Skeletal muscle cell (primary cell): ENCODE measurements at places on chromosomes 16 and 17.
A peak's percentile ranks its signal among the peaks of the same experiment; 100 is the strongest.

GRCh38 chr17:68431661-68432071 lies 25.6 kb downstream of the WIPI1 start:
- no peak for DNase-seq

DNA sequence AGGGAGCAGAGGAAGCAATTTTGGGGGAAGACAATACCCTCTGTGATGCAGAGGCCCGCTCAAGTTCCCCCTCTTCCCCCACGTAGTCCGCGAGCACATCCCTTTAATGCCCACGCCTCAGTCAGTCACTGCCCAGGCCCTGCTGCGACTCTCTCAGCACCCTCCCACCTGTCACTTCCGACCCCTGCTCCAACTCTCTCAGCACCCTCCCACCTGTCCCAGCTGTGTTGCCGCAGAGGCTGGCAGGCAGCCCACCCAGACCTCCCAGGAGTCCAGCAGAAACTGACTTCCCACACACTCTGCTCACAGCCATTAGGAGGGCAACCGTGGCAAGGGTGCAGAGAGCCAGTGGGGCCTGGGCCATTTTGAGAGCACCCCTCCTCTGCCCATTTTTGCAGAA lies 92.7 kb downstream of the WSCD1 start:
- no peak for DNase-seq

DNA sequence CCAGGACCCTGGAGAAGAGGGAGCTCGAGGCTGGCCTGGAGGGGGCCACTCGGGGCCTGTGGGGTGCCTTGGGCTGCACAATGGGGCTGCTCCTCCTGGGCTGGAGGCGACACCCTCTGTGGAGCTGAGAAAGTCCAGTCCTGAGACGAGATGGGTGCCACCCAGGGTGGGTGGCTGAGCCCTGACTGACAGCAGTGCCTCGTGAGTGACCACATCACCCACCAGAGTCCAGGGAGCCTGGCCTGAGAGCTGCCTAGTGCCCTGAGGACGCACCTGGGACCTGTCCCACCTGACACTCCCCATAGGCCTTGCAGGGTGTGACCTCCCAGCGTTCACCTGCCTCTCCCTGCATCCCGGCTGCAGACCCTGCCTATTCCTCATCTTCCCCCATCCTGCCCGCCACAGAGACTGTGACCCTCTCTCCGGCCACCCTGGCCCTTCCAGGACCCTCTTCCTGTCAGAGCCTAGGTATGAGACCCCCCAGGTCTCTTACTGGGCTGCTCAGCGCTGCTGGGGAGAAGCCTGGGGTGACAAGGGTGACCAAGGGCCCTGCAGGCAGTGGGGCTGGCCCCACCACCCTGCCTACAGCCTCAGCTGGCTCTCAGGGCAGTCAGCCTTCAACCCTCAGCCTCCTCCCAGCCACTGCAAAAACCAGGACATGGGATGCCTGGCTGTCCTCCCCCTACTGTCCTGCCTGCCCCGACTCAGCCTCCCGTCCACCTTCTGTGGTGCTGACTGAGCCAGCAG lies 41.2 kb downstream of the TNFRSF13B start:
- DNase-seq: no peak

DNA sequence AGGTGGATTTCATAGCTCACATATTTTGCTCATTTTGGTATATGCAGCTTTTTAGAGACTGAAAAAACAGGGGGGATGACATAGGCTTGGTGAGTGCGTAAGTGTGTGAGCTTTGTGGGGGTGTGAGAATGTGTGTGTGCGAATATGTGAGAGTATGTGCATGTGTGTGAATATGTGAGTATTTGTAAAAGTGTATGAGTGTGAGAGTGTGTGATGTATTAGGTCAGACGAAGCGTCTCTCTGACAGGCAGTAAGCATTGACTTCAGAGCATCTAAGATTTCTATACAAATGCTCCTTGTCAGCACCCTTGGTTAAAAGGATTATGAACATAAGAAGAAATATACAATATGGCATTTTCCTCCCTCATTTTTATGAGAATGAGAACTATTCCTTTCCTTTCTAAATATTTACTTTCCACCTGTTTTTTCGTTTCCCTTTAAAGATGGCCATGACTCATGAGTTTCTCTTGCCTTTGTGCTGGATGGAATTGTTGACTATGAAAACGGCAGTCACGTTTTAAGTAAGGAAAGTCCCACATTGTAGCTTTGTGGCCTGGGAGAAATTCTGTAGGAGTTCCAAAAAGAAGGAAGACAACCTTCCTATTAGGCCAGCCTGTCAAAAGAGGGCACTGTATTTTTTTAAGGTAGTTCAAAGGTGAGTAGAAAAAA lies 276.4 kb downstream of the FOXL1 start:
- no peak for DNase-seq

GRCh38 chr17:81483085-81483861 lies 29.3 kb downstream of the ACTG1 start:
- DNase-seq: no peak

DNA sequence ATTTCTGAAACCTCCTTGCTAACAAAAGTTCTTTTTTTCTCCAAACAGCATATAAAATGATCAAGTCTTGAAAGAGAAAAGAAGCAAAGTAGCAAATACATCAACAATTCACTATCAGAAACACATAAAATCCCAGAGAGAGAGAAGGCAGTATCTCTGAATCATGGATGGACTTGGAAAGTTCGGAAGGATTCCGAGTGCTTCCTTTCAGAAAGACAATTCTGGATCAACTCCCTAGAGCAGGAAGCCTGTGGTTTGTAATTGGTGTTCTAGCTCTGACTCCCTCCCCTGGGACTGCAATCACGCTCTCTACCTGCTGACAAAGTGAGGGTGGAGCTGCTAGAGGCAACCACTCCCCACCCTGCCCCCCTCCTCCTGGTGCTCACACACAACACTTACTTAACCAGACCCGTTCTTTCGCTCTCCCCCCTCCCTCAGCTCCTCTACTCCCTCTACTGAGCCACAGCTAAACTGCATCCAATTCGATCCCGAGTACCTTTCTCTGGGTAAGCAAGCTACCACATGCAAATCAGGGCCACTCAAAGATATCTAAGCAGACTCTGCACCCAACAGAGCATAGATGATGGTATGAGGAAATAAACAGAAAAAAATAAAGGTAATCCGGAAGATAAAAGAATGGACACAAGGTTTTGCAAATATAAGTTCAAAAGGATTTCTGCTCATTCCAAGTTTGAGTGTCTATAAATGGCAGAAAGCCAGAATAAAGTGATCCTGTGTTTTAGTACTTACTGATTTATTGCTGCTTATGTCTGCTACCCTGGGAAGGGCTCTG lies at the start of gene RNF43:
Gene RNF43, minus strand, starts transcription at position 235 of the 793 bp plus-strand sequence. CDS start 1,957 bp downstream, outside the sequence.
- DNase-seq: peak; percentile 24

DNA sequence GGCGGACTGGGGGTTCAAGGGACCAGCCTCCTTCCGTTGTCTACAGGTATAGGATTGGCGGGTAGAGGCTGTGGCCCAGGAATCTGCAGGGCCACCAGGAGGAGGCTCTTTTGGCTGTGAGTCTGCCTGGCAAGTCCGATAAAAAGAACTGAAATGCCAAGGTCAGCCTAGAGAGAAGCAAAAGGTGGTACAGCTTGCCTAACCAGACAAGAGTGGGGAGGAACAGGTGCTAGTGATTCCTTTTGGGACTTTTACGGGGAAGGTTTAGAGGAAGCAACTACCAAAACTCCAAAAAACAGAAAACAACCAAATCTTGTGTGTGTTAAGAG lies 5.6 kb upstream of the EVPL start:
- no peak for DNase-seq

DNA sequence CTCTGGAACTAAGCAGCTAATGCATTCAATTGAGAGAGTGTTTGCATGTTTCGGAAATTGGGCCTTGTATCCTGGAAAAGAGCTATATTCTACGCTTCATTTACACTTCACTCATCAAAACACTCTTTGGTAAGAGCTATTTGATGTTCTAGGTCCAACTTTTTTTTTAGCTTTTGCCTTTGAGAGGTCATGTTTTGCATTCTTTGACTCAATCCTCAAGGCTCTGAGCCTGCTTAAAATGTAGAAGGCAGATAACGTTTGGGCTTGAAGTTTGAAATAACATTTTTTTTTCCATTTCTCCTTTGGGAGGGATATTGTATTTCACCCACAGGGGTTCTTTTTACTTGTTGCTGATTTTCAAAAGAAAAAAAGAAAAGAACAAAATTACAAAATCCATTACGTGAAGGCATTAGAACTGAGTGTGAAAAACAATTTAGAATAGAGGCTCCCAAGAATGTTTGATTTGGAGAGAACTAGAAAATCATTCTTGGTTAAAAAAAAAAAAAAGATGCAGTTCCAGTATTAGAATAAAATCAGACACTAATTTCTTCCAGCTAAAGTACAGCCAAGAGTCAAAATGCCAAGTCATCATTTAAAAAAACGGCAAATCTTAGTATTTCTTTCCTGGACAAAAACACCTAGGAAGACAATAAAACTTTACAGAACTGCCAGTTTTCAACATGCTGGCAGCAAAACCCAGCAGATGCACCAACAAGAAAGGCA lies 268.5 kb downstream of the GRIN2A start:
- DNase-seq: no peak

GRCh38 chr17:2931876-2932275 lies 131.5 kb downstream of the OR1D5 start:
- no peak for DNase-seq

GRCh38 chr16:67264866-67265265 lies 14.5 kb upstream of the PLEKHG4 start:
- no peak for DNase-seq
